ENCODE measurements at places on chromosomes 12 and 14.
A peak's percentile ranks its signal among the peaks of the same experiment; 100 is the strongest.

- DNase-seq = no peak
Observed at GRCh38 chr12:9115731-9116559, at the start of gene A2M. A2M (minus strand) TSS chr12:9115919; CDS start chr12:9115849, 70 bp downstream.

- no peak for DNase-seq
Observed at GRCh38 chr12:20205854-20206253, 162.5 kb upstream of the PDE3A start.

DNA sequence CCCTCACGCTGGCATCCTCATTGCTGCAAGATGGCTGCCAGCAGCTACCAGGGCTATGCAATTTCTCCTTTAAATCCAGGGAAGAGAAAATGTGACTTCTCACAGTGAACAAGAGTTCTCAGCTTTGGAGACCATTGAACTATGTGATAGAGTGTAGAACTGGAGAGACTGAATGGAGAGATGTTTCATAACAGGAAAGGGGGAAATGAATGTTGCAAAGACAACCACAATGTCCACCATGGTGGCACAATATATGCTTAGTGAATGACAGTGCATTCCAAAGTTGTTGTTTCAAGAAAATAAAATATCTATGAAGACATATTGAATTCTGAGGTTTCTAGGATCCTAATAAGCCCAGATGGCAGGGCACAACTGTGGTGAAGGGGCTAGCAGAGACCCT lies 13.2 kb upstream of the COCH start:
- no peak for DNase-seq

DNA sequence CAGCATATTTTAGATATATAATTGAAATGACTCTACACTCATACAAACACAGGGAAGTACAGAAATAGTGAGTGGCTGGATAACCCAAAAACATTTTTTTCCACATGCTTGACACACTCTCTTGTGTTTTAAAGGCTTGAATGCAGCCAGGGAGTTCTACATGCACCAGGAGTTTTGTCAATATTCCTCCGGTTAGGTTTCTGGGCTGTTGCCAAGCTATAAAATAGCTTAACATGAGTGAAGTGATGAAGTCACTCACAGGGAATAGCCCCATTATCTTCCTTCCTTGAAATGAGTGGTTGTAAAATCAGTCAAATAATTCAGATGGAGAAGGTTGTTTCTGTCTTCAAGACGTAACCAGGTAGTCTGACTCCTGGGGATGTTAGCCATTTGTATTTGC lies 582.7 kb downstream of the SLC6A15 start:
- no peak for DNase-seq

DNA sequence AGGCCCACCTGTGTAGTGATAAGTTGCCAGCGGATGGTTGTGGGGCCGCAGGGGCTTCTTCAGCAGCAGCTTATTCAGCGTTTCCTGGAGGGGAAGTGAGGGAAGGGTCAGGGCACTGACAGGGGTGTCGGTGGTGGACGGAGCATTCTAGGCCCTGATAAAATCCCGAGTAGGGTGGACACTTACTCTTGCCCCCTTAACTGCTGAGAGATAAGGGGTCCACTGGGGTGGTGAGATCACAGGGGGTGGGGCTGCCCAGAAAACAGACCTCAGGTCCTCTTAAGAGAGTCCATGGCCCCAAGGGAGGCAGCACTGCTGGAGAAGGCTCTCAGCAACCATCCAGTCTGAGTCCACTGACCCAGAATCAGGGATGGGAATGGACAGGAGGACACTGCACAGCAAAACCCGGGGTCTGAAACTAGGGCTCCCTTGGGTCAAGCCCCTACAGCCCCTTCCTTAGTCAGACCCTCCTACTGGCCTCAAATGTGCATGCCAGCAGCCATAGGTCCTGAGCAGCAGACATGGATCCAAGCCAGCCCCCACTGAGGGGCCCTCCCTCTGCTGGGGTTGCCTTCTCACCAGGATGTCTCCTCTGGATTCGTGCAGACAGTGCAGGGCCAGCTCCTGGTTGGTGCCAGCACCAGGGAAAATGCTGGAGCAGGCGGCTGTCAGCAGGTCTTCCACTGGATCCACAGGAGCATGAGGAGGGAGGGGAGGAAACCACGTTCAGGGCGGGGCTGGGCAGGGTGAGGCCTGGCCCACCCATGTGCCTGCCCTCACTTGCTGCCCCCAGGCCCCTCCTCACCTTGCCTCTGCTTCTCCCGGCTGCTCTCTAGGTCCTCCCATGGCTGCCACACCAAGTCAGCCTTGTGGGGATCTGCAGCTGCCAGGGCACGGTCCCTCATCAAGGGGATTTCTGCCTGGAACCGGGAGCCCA lies 12.1 kb upstream of the PNMA1 start:
- no peak for DNase-seq

GRCh38 chr12:71392521-71393145 lies 47.0 kb upstream of the LGR5 start:
- no peak for DNase-seq

GRCh38 chr12:54411391-54412241 lies 7.5 kb downstream of the ITGA5 start:
- peak; percentile 47 for DNase-seq

DNA sequence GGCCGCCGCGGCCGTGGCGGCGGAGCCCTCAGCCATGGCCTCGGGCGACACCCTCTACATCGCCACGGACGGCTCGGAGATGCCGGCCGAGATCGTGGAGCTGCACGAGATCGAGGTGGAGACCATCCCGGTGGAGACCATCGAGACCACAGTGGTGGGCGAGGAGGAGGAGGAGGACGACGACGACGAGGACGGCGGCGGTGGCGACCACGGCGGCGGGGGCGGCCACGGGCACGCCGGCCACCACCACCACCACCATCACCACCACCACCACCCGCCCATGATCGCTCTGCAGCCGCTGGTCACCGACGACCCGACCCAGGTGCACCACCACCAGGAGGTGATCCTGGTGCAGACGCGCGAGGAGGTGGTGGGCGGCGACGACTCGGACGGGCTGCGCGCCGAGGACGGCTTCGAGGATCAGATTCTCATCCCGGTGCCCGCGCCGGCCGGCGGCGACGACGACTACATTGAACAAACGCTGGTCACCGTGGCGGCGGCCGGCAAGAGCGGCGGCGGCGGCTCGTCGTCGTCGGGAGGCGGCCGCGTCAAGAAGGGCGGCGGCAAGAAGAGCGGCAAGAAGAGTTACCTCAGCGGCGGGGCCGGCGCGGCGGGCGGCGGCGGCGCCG lies 381 bp downstream of the YY1 start:
- DNase-seq = peak; percentile 19

- no peak for DNase-seq
Observed at GRCh38 chr14:59871166-59871495, 555 bp upstream of the RTN1 start.

- DNase-seq = no peak
Observed at GRCh38 chr12:30023186-30023585, 239.4 kb upstream of the TMTC1 start.

- no peak for DNase-seq
Observed at GRCh38 chr12:29103539-29103974, 45.5 kb upstream of the FAR2 start.

DNA sequence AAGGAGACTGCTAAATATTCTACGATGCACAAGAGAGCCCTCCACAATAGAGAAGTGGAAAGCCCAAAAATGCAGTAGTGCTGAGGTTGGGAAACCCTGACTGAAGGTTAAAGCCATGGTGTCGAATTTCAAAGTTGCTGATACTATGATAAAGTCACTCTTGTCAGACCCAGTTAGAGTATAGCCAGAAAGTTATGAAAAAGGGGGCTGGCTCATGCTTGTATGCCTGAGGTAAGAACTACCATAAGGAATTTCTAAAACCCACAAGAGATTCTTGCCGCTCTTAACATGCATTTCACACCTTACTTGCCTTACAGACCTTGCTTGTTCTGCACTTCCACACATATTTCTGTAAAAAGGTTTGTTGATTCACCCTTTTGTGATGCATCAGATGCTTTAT lies 184.6 kb downstream of the SLC6A15 start:
- no peak for DNase-seq

DNA sequence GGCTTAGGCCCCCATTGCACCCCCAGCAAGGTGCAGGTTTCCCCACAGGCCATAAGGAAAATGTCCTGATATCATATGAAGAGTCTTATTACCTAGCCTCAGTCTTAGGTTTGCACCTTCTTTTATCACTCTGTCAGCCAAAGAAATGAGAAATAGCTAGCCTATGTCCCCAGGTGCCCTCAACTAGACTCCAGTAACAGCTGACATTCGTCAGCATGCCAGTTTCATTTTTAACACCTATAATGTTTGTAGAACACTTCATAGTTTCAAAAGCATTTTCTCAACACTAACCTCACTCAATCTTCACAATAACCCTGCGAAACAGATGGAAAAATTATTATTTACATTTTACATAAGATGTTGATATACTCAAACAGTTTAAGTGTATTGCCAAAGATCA lies 24.0 kb upstream of the OR10P1 start:
- no peak for DNase-seq

- no peak for DNase-seq
Observed at GRCh38 chr12:52644078-52644415, 8.0 kb downstream of the KRT2 start.

DNA sequence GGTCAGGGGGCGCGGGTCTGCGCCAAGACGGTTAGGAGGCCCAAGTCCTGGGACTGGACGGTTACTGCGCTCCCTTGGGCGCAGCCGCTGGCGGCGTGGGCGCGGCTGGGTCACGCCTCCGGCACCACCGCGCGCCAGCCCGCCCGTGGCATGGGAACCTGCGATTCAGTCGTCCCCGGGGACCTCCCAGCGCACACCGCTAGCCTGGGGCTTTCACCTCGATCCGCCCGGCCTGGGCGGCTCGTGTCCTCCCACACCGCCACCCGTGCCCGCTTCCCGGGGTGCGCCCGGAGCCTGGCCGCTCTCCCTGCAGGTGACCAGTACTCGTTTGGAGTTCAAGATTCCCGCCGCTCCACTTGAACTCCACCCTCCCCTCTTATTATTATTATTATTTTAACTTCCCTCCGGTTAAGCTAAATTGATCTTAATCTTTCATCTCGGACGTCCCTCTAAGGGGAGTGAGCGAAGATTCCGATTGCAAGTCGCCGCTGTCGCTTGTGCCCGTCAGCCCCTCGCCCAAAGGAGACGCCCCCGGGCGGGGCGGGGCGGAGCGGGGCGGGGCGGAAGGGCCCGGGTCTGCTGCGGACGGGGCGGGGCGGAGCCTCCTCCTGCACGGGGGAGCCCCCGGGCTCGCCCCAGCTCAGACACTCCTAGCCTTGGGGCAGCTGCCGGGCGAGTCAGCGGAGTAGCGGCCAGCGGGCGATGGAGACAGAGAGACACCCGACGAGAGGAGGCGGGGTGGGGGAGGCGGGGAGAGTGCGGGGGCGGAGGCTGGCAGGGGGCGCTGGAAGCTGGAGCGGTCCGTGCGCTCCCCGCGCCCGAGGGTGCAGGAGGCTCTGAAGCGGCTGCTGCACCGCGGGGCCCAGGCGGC lies at the start of gene KCNMB4:
TSS of gene KCNMB4 (plus strand) at position 643 of the 871 bp plus-strand sequence. CDS start 445 bp downstream, outside the sequence.
- DNase-seq = peak; percentile 74

Measured in stimulated activated CD4-positive, alpha-beta T cell treated with anti-CD3 and anti-CD28 coated beads, Interleukin-1b, Interleukin-23, amount 100 ng/mL, for 4 hours (primary cell).